Activated CD8-positive, alpha-beta T cell treated with anti-CD3 and anti-CD28 coated beads, Interleukin-2, amount 10 ng/mL, durations not matched to agents 7 days and 5 days (primary cell): ENCODE measurements at places on chromosomes 13 and 19. TPM values are rescaled to one million over a fixed set of nuclear protein-coding genes. Genes with fewer than 3 reads are reported as not detected.

- H3K27ac ChIP-seq = peak overlapping the region; percentile 76
- H3K4me3 ChIP-seq = no peak overlapping the region
Measured at GRCh38 chr13:51532736-51533197, 51.5 kb upstream of the WDFY2 start.

DNA sequence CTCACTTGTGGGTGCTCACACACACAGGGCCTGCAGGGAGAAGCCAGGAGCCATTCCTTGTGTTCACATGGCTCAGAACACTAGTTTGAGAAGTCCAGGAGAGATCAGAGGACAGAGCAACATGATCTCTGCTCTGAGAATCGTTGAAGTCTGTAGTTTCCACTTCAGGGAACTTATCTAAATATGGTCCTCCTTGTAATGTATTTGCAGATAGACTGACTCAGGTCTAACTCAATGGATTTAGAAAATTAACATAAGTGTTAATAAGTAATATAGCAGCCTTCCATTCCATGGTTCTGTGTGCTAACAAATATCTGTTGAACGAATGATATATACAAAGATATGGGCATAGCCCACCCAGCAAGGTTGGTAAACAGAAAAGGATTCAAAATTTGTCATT, 119.8 kb upstream of the STARD13 start:
- no peak overlapping the region for H3K4me3 ChIP-seq
- H3K4me1 ChIP-seq = no peaks in the 10 kb centered on the region
- H3K36me3 ChIP-seq = no peaks in the 10 kb centered on the region
- no peak for DNase-seq
- no peak overlapping the region for H3K27ac ChIP-seq

- no peaks in the 10 kb centered on the region for H3K4me1 ChIP-seq
- H3K4me3 ChIP-seq = no peak overlapping the region
- no peaks in the 10 kb centered on the region for H3K27me3 ChIP-seq
- DNase-seq = no peak
- H3K27ac ChIP-seq = no peak overlapping the region
- H3K36me3 ChIP-seq = no peaks in the 10 kb centered on the region
Measured at GRCh38 chr13:72458701-72459100, 268.7 kb downstream of the MZT1 start.

DNA sequence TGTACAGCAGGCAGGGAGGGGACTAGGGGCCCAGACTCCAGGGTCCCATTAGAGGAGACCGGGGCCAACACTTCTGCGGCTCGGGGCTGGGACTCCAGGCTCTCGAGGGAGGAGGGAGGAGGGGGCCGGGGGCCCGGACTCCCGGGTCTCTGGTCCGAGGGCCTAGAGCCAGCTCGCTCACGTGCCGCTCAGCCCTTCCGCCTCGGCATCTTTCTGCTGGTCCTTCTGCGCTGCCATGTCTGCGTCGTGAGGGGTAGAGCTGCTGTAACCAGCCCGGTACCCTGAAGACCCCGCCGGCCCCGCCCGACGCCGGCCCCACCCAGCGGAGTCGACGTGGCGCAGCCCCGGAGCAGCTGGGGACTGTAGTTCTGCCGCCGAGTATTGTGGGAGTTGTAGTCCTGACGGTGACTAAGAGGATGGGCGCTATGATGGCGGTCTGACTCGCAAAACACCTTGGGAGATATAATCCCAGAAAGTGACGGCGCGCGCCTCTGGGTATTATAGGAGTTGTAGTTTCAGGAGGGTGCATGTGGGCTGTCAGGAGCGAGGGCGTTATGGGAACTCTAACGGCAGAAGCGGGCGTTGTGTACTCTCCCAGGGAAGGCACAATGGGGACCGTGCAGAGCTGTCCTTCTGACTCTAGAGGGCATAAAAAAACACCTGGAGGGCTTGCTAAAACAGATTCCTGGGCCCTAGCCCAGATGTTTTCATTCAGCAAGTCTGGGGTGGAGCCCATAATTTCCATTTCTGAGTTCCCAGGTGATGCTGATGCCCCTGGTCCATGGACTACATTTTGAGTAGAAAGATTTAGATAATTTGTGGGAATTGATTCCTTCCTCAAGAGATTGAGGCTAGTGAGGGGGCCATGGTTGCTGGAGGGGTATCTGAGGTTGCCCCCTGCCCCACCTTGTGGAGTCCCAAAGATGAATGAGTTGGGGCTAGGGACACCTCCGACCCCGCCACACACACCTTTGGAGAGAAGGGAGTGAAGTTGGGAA, at the start of gene RABAC1:
Gene RABAC1, minus strand, starts transcription at position 266 of the 998 bp plus-strand sequence. Its CDS starts 29 bp downstream, at position 237.
- H3K27me3 ChIP-seq = no peaks in the 10 kb centered on the region
- H3K27ac ChIP-seq = peak within 1 kb of the TSS; percentile 78
- H3K36me3 ChIP-seq = peaks cover 7% of the 10 kb centered on the region
- peak within 1 kb of the TSS; percentile 89 for H3K4me3 ChIP-seq

The CD209 gene
- total RNA-seq = not detected

GRCh38 chr13:111978546-111978945, 88.4 kb upstream of the SOX1 start:
- H3K4me3 ChIP-seq = no peak overlapping the region
- no peak for DNase-seq
- no peaks in the 10 kb centered on the region for H3K27me3 ChIP-seq

The CRYL1 gene
- total RNA-seq = 13.2 TPM

- no peak for DNase-seq
- no peaks in the 10 kb centered on the region for H3K36me3 ChIP-seq
- H3K27me3 ChIP-seq = no peaks in the 10 kb centered on the region
Measured at GRCh38 chr19:28134311-28134710, 1078.6 kb downstream of the UQCRFS1 start.
